ENCODE measurements at places on chromosomes 7 and 10.

- peak; percentile 92 for DNase-seq
Observed at GRCh38 chr7:36723951-36724664, at the start of gene AOAH. TSS of gene AOAH (minus strand) at chr7:36724494. CDS start at chr7:36724148, 346 bp downstream.

DNA sequence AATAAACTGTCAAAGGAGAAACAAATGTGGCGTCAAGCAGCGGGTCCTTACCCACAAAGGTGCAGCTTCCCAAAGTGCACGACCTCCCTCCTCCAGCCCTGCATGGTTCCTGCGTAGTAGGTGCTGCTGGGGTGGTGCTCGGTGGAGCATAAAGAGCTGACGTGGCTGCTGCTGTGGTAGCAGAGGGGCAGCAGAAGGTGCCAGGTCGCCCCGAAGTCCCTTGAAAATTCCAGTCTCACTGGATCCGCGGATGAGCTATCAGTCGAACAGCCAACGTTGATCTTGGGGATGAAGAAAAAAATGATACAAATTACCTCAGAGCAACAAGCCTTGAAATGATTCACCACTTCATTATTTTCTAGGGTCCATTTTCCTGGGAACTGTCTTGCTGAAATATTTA, 105.0 kb upstream of the SLC26A5 start:
- DNase-seq: no peak

GRCh38 chr7:46572691-46573090, 651.6 kb upstream of the IGFBP3 start:
- DNase-seq: no peak

GRCh38 chr10:97999923-98000248, 30.5 kb downstream of the CRTAC1 start:
- DNase-seq: no peak

DNA sequence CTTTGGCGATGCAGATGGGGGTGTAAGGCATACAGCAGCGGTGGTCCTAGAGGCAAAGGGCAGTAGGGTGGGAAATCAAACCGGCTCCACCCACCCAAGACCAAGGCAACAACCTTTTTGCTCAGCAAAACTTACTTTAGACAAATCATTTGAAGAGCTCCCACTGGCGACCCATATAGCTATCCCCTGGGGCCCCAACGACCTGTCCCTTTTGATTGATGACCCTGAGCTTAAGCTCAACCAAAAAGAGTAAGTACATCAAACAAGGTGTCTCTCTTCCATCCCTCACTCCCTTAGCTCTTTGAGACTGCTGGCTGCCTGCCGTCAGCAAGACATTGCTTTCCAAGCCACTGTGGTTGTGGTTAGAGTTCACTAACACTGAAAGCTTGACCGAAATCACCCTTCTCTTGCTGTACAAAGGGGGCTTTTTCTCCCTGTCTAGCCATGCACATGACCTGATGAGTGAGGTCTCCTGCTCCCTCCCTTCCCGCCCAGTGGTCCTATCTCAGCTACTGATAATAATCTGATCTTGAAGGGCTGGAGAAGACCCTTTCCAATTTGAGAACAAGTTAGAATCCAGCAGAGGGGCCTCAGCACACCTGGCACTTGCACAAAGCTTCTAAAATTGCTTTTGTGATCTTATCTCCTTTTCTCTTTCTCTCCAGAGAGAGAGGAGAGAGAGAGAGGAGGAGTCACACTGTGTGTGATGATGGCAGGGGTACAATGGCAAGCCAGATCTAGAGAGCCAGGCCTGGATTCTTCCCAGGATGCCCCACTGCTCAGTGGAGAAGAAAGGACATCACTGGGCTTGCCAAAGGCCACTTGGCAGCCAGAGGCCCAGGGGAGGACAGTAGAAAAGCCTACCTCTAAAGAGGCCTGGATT, 42.2 kb downstream of the XPNPEP1 start:
- DNase-seq: peak; percentile 23

GRCh38 chr7:128867842-128868623, 5.4 kb downstream of the ATP6V1F start:
- DNase-seq: no peak

GRCh38 chr10:115003396-115003795, 65.4 kb downstream of the TRUB1 start:
- no peak for DNase-seq
